Stimulated activated CD8-positive, alpha-beta memory T cell treated with anti-CD3 and anti-CD28 coated beads, Interleukin-4, amount 100 ng/mL, for 4 hours (primary cell): ENCODE measurements at places on chromosomes 11 and 22.

DNA sequence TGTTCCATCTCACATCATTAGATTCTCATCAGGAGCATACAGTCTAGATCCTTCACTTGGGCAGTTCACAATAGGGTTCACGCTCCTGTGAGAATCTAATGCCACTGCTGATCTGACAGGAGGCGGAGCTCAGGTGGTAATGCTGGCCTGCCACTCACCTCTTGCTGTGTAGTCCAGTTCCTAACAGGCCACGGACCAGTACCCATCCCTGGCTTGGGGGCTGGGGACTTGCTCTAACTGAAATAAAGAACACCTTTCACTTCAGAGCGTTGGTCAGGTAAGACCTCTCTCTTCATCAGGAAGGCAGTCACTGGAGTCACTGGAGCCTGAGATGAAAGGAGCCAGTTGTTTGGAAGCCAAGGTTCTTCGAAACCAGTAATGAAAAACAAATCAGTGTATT is 41.7 kb downstream of the PRMT3 start:
- DNase-seq = no peak

DNA sequence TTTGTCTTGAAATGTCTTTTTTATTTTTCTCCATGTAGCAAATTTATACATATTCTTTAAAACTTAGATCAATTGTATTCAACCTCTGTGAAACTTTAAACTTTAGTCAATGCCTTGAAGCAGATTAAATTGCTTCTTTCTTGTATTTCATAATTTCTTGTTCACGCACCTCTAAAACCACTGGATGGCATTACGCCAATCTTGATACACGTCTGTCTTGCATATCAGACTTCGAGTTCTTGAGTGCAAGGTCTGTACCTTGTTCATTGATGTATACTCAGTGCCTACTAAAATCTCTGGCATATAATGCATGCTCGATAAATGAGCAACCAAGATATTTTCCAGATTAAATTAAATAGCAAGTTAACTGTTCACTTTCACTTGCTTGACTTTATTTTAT is 236.8 kb downstream of the CASP12 start:
- no peak for DNase-seq

DNA sequence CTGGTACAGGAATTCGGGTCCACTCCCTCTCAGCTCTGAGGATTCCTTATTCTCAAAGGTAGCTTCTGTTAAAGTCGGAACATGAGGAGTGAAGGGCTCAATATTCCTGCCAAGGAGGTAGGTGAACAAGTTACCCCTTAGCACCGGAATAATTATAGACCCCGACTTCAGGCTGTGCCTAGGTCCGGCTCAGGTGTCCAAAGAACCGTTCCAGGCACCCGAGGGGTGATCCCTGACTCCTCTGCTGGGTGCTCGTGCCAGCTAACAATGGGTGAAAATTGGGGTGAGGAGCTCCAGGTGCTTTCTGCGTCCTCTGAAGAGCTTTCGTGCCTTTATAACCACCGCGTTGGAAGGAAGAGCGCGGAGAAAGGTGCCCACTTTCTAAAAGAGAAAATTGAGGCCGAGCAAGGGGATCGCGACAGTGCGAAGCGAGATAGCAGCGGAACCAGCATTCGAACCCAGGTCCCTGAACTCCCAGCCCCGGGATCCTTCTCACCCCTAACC is 393 bp downstream of the CYB561A3 start:
- no peak for DNase-seq

GRCh38 chr22:45919504-45920286 is 57.3 kb downstream of the WNT7B start:
- DNase-seq = no peak

DNA sequence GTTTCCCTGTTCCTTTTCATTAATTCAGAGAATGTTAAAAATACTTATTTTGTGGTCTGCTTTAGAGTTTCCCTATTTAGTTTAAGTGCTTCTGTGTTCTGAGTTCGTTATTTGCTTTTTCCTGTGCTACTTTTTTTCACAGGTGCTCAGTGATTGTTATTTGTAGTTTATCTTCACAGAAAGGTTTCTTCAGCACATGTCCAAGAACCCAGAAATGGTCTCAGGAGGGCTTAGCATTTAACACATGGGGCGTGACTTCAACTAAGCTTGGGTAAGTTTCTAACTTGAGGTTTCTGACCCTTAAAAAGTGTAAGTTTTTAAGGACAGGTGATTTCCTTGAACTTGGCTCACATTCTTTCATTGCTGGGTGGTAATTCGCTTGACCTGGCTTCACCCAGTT is 157.3 kb downstream of the AASDHPPT start:
- DNase-seq = no peak

DNA sequence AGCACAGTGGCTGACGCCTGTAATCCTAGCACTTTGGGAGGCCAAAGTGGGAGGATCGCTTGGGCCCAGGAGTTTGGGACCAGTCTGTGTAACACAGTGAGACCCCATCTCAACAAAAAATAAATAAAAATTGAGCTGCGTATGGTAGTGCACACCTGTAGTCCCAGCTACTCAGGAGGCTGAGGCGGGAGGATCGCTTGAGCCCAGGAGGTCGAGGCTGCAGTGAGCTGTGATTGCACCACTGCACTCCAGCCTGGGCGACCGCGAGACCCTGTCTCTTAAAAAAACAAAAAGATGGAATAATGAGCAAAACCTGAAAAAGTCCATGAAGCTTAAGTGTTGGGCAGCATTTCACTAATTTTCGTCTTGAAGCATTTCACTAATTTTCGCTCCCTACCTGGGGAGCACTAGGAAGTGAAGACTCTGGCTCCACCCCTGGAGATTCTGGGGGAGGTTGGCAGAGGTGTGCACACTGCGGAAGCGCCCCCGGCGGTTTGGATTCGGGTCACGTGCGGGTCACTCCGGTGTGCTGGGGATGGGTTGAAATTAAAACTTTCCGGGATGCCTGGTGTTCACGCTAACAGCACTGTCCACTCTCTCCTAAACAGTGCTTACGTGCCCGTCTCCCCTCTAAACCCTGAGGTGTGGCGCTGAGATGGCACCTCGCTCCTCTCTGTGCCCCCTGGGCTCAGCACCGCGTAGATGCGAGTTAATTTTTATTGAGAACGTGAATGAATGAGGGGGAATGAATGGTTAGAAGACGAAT is 906 bp upstream of the NAA40 start:
- DNase-seq = no peak

DNA sequence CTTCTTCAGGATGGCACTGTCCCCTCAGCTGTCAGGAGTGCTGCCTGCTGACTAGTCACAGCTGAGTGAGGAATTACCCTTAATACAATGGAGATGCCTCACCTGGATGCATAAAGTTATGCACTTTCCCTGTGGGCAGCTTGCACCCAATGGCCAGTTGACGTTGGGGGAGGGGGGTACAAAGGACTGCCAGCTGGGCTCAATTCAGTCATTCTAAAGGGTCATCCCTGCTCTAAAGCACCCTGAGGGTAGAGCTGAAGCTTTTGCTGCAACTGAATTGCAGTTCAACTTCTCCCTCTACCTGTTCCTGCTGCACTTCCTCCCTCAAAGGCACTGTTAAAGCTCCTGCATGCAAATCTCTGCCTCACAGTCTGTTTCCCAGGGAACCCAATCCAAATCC is 147.8 kb upstream of the SESN3 start:
- DNase-seq = no peak

GRCh38 chr22:44272401-44272771 is 40.4 kb downstream of the SHISAL1 start:
- DNase-seq = no peak

DNA sequence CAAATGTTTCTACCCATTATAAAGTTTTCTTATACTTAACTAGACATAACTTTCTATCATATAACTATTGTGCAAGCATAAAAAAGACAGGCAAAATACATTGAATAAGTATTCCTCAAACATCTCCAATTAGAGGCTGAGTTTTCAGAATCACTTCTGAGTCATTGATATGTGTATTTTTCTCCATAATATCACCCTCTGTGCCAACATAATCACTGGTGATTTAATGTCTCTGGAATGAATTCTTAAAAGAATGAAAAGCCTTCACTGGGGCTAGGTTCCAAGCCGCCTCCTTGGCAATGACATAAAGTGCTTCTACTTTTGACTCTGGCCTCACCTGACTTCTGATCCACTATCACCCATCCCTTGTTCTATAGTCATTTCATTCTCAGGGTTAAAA is 197.0 kb upstream of the E2F8 start:
- DNase-seq = no peak

GRCh38 chr11:31798057-31798553 is 13.0 kb downstream of the PAX6 start:
- no peak for DNase-seq

GRCh38 chr11:61001931-61002330 is 30.5 kb downstream of the CD6 start:
- DNase-seq = no peak

DNA sequence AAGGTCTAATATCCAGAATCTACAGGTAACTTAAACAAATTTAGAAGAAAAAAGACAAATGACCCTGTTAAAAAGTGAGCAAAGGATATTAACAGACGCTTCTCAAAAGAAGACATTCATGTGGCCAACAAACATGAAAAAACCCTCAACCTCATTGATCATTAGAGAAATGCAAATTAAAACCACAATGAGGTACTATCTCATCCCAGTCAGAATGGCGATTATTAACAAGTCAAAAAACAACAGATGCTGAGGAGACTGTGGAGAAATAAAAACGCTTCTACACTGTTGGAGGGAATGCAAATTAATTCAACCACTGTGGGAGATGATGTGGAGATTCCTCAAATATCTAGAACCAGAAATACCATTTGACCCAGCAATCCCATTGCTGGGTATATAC is 67.2 kb downstream of the SLC17A6 start:
- no peak for DNase-seq

GRCh38 chr22:37157516-37158285 is 8.0 kb upstream of the IL2RB start:
- no peak for DNase-seq

DNA sequence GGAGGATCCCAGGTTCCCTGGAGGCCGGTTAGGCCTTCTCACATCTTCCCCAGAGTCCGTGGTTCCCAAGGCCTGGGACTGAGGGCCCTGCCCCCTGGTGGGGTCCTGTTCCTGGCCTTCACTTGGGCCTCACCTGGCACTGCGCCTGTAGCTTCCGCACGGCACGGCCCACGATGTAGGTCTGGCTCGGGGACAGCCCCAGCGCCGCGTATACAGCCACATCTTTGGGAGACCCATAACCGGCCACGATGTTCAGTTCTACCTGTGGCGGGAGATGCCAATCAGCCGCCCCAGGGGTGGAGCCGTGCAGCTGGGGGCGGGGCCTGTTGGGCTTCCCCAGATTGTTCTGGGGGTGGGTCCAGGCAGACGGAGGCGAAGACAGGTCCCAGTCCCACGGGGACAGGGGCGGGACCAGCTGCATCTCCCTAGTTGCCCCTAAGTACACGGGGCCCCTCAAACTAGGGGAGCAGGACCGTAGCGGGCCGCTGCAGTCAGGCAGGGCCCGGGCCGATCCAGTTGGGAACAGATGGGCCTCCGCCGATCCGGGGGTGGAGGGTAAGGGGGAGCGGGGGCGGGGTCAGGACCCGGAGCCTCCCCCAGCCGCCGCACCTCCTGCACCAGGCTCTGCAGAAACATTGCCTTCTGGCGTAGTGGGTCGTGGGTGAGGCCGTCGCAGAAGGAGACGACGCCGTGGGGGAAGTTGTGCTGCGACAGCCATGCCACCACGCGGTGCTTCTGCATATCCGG is 10.1 kb downstream of the AIP start:
- DNase-seq = no peak

DNA sequence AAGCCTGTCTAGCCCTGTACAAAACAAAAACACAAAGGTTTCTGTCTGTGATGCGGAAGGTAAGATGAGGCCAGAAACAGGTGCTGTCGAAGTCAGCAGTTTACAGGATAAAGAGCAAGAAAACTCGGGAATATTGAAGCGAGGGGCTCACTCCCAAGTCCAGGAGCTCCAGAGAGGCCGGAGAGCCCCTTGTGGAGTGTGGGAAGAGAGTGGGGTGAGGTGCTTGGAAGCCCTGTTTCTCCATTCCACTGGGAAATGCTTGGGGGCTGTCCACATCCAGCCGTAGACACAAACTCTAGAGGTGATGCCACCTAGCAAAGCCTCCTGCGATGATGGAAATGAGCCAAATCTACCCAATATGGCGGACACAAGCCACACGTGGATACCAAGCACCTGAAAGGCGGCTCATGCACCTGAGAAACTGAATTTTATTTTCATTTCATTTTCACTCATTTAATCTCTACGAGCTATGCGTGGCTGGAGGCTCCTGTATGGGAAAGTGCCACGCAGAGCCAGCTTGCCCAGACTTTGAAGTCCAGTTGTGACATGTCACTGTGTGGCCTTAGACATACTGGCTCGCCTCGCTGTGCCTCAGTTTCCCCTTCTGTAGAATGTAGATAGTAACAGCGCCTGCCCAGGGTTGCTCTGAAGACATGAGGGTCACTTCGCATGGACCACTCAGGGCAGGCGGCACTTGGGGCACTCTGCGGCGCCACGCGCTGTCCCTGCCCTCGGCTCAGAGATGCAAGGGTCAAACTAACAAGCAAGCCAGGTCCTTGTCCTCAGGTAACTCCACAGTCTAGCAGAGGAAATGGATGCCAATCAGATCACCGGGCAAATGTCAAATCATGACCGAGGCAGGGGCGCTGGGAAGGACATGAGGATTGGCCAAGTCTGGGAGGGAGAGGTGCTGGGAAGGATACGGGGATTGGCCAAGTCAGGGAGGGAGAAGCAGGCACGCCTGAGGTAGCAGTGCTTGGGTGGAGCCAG is 684.7 kb downstream of the TBC1D22A start:
- DNase-seq = no peak

GRCh38 chr22:37731804-37732471 is 35.1 kb downstream of the TRIOBP start:
- DNase-seq = no peak

GRCh38 chr11:74909385-74909784 is 39.5 kb downstream of the XRRA1 start:
- DNase-seq = no peak

- peak; percentile 1 for DNase-seq
These were observed 583 bp downstream of the APLP2 start for GRCh38 chr11:130070109-130070845.

DNA sequence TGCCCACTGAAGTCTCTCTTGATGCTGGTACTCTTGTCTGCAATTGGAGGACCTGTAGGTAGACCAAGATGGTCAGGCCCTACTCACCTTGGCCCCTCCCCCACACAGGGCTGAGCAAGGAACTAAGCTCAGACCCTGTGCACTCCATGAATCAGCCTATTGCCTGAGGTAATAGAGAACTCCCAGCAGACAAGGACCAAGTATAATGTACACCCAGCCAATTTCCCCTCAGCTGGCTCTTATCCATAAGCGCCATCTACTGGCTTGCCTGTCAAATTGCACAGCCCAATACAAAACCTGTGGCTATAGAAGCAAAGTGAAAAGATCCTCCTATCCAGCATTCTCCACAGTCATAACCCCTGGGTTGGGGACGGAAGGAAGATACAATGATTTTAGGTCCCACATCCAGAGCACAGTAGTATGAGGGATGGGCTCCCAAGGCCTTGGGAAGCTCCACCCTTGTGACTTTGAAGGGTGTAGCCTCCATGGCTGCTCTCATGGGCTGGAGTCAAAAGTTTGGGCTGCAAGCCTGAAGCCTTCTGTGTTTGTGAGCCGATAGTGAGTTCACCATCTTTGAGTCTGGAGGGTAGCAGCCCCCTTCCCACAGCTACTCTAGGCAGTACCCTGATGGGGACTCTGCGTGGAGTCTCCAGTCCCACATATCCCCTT is 56.0 kb downstream of the GLYATL2 start:
- DNase-seq = no peak
